ENCODE measurements at places on chromosomes 13 and 19.

DNA sequence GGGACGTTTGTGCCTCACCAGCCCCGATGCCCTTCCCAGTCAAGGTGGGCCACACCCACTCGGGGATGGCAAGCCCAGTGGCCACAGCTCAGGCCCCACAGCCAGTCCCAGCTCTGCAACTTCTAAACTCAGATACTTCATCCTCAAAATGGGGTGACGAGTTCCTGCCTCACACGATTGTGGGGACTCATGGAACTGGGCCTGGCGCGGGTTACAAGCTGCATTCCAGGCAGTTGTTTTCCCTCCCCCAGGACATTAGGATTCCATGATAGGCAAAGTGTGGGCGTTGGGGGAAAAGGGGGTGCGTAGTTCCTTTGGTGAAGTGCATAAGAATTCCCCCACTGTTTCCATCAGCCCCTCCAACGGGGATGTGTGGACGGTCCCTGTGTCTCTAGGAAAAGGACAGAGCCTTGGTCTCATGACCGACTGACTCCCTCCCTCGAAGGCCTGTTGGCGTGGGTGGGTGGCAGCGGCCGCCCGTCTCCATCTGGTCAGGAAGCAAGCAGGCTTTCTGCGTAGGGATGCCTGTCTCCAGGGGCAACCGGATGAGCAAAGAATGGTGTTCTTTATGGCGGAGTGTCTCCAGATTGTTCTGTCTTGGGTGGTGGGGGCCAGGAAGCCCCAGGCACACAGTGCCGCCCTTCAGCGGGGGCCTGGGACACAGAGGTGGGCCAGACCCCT, 21.1 kb upstream of the NPAS1 start:
- DNase-seq, result no peak

GRCh38 chr13:90947976-90948375, 399.5 kb upstream of the MIR17HG start:
- DNase-seq, result no peak

DNA sequence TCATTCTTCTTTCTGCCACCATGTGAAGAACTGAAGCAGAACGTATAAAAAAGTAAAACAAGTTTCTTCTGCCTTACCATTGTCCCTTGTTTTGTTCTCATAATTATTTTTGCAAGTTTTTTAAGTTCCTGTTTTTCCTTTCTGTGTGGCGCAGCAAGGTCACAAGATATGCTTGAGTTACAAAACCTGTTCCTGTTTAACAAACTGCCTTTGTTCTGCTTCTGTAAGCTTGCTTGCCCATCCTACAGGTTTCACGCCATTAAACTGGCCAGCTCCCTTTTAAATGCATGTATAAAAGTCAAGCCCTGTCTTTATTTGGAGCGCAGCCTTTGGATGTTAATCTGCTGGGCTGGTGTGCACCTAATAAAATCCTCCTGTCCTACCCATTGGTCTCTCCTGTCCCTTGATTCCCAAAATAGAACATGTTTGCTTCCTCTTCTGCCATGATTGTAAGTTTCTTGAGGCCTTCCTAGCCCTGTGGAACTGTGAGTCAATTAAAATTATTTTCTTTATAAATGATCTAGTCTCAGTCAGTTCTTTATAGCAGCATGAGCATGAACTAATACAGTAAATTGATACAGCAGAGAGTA, 1115.4 kb downstream of the SLITRK1 start:
- DNase-seq, result no peak

GRCh38 chr13:93727211-93728141, 500.9 kb downstream of the GPC6 start:
- DNase-seq, result no peak

- DNase-seq, result no peak
These were observed 7.1 kb upstream of the CLPP start for GRCh38 chr19:6354098-6354674.

DNA sequence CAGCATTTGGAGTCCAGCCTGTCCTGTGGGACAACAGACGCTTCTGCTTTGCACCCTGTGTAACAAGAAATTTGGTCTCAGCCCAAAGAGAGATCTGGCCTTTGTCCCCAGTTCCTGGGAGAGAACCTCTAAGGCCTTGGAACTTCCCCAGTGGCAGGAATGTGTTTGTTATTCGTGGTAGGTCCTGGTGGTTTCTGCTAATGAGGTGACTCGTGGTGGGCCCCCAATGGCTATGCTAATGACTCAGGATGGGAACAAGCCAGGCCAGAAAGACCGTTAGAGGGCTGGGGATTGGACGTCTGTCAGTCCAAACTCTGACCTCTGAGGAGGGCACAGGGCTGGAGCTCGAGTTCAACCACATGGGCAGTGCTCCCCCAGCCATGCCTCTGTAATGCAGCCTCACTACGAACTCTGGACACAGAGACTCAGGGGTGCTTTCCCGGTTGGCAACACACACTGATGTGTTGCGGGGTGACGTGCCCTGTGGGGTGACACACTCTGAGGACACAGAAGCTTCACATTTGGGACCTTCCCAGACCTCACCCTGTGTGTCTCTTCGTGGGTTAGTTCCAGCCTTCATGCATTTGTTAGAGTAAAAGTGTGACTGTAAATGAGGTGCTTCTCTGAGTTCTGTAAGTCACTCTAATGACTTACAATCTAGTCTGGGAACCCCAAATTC, 38.9 kb downstream of the TEX29 start:
- no peak for DNase-seq

All from AG04449 (cell line).